ENCODE measurements at places on chromosomes 7 and 10. TPM values are rescaled to one million over a fixed set of nuclear protein-coding genes. Genes with fewer than 3 reads are reported as not detected.

- no peak for DNase-seq
Observed at GRCh38 chr10:51366044-51366443, 291.8 kb downstream of the PRKG1 start.

- no peak for DNase-seq
Observed at GRCh38 chr7:17320657-17321056, 22.2 kb downstream of the AHR start.

- no peak for DNase-seq
Observed at GRCh38 chr10:30812018-30812851, 182.7 kb upstream of the LYZL2 start.

DNA sequence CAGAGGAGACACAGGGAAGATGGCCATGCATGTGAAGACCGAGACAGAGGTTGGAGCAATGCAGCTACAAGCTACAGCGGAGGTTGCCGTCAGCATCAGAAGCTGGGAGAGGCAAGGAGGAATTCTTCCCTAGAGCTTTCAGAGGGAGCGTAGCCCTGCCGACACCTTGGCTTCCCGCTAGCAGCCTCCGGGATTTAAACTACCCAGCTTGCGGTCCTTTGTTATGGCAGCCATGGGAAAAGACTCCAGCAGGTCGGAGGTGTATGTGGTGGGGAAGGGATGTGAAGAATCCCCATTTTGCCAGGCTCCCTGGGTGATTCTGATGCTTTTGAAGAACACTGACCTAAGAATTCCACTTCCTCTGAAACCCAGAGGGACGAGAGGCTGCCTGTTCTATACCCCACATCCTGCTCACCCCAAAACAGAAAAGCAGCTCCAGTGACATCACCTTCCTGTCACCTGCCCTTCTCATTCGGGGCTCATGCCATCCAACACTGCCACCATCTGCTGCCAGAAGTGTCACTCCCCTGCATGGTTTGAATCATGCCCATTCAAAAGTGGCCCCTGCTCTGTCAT lies 3.3 kb upstream of the SEPHS1 start:
- no peak for DNase-seq

- no peak for DNase-seq
Observed at GRCh38 chr7:50305583-50306493, 1.3 kb downstream of the IKZF1 start.

The LRRN3 gene
- total RNA-seq: not detected

The ORAI2 gene
- 6.9 TPM for total RNA-seq

Data from bronchial epithelial cell (primary cell).